NCI-H1092 treated with DMSO at 0.1 percent for 48 hours (cell line): ENCODE measurements at places on chromosomes 3 and 15.

GRCh38 chr3:63857311-63857710 lies 6.3 kb downstream of the THOC7 start:
- no peak for DNase-seq

DNA sequence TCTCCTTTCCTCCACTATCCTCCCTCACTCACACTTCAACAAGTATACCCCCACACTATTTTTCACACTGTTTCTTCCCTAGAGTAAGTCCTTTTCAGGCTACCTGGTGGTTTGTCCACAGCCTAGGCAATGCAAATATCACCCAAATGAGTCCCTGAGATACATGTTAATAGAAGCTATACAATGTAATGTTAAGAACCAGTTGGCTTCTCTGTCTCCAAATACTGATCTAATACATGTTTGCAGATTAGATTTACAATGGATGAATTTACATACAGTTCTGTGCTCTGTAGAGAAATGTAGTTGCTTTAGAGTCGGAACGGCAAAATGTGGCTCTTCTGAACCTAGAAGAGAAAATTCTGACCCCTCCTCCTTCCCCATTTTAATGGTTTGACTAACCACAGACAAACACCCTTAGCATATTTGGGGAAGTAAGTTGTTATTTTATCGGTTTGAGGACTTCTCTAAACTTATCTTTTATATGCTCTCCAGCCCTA lies 63.6 kb upstream of the MBNL1 start:
- DNase-seq: no peak

DNA sequence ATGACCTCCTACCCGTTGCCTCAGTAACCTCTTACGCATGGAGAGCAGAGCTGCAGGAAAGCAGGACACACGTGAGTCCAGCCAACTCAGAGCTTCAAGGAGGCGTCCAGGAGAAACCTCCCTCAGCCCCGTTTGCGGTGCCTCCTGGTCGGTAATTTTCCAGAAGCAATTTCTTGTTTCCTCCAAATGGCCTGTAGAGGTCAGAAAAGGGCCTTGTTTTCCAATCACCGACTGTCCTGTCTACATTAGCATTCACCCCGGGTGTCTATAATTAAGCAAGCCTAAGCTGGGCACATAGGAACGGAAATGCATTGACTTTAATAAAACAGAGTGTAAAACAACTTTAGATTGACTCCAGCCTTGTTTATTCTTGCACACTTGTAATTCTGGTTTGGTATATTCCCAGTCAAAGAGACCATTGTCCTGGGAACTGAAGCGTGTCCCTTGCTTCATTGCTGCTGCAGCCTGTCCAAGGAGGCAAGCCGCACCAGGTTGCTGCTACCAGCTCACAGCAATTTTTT lies 836.2 kb downstream of the AGBL1 start:
- DNase-seq: no peak

DNA sequence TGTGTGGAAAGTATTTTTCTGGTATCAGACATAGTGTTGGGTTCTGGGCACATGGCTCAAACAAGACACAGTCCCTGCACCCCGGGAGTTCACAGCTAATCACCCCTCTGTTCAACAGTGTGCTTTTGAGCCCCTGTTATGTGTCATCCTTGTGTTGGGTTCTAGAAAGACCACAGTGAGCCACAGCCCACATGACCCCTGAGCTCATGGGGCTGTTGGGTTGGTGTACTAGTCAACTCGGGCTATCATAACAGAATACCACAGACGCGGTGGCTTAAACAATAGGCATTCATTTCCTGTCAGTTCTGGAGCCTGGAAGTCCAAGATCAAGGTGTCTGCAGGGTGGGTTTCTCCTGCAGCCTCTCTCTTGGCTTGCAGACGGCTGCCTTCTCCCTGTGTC lies 100.0 kb downstream of the DNAJB8 start:
- DNase-seq: no peak

- DNase-seq: peak; percentile 13
Observed at GRCh38 chr3:31132132-31132769, 237.8 kb upstream of the GADL1 start.

DNA sequence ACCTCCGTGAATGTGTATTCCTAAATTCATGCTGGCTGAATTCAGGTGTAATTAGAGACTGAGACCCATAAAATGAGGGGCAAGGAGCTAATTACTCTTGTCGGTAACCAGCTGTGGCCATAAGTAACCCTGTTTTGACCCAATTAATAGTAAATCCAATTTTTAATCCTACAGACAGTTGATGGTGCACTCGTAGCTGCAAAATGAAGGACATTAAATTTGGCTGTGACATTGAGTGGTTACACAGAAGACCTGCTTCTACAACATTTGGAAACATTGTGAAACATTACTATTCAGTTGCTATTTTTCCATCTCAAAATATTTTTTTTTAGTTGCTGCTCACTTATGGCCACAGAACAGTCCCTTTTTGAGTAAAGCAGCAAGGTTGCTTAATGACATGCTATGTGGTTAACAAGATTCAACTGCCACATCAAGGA lies 33.0 kb downstream of the MBNL1 start:
- no peak for DNase-seq

- no peak for DNase-seq
Observed at GRCh38 chr3:172174513-172175253, 135.3 kb downstream of the FNDC3B start.

DNA sequence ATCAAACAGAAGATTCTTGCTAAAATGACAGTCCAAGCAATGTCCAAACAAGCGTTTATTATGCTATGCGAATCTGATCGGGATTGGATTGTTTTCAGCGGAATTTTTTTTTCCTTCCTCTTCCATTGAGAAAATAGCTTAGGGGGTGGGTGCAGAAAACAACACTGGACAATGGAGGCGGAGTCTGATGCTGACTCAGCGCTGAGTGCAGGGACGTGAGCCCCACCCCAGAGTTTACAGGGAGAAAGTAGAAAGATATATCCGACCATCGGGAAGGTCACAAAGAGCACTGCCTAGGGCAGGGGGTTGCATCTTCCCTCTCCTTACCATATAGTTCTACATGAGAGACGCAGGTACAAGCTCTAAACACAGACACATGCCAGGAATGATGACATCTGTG lies 117.0 kb downstream of the FOXP1 start:
- DNase-seq: no peak

DNA sequence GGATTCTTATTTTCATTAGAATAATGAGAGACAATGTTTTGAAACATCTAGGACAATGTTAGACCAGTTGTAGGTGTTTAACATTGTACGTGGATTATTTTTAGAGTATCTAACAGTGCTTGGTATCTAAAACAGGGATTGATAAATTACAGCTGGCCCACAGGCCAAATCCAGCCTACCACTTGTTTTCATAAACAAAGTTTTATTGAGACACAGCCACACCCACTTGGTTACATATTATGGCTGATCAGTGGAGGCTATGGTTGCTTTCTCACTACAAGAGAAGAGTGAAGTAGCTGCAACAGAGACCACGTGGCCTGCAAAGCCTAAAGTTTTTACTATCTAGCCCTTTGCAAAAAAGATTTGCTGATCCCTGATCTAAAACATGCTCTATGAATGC lies 223.1 kb upstream of the CTNNB1 start:
- DNase-seq: no peak

DNA sequence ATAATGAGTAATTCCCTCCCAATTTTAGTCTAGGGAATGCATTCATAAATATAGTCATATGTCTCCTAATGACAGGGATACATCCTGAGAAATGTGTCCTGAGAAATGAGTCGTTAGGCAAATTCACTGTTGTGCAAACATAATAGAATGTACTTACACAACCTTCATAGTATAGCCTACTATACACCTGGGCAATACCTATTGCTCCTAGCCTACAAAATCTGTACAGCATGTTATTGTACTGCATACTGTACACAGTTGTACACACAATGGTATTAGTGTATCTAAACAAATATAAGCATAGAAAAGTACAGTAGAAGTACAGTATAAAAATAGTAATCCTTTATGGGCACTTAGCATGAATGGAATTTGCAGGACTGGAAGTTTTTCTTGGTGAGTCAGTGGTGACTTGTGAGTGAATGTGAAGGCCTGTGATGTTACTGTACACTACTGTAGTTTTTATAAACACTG lies 6.6 kb downstream of the DTWD1 start:
- DNase-seq: no peak

DNA sequence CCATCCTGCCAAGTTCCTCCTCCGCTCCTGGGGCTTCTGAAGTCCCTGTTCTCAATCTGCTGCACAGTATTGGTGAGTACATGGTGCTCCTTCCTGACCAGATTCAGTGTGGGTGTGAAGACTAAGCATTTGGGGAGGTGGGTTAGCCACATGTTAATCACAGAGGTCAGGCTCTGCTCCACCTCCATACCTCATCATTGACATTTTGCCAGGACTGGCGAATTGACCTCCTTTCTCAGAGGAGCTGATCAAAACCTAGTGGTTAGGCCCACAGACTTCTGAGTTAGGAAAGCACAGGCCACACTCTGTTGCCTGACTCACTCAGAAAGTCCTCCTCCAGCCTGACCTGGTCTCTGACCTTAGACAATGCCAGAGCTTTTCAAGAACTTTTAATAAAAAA lies 8.4 kb upstream of the RPS17 start:
- DNase-seq: no peak

DNA sequence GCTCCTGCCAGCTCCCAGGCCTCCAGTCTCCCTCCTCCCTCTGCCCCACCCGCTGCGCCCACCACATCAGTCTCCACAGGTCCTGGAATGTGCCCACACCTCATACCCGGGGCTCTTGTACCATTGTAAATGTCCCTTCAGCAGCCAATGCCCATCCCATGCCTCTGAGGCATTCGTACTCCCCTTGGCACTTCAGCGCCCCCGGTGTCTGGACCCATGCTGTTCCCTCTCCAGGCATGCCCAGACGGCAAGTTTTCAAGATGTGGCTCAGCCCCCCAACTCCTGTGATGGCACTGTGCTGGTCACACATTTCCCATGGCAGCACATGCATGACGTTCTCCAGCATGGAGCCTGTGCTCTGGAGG lies 13.3 kb downstream of the PLXND1 start:
- peak; percentile 47 for DNase-seq

- no peak for DNase-seq
Observed at GRCh38 chr3:157938154-157938779, 168.0 kb downstream of the SHOX2 start.

GRCh38 chr15:100889385-100890050 lies 9.9 kb downstream of the ALDH1A3 start:
- no peak for DNase-seq
